CD4-positive, alpha-beta T cell treated with Interleukin-12 subunit alpha and Interleukin-12 subunit beta, for 1 hour (primary cell): ENCODE measurements at places on chromosomes 12 and 14.

GRCh38 chr14:31070431-31070830 is 44.3 kb upstream of the STRN3 start:
- no peak for DNase-seq

DNA sequence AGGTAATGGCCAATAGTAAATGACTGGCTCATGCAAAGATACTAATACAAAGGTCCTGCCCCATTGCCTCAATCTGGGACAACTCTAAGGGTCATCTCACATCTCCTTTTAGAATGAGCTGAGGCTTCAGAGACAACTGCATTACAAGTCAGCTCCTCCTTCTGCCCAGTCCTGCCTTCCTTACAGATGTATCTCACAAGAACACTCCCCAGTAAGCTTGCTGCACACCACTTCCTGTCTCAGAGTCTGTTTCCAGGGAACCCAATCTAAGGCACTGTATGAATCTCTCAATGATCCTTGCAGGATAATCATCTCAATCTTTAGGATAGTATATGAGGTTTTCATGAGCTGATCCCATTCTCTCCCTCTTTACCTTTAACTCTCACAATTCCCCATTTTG is 57.8 kb upstream of the ZDHHC17 start:
- DNase-seq, result no peak

- no peak for DNase-seq
Measured at GRCh38 chr14:64830961-64831360, 48.7 kb downstream of the SPTB start.

- DNase-seq, result no peak
Measured at GRCh38 chr14:75549169-75549568, 26.9 kb downstream of the BATF start.

DNA sequence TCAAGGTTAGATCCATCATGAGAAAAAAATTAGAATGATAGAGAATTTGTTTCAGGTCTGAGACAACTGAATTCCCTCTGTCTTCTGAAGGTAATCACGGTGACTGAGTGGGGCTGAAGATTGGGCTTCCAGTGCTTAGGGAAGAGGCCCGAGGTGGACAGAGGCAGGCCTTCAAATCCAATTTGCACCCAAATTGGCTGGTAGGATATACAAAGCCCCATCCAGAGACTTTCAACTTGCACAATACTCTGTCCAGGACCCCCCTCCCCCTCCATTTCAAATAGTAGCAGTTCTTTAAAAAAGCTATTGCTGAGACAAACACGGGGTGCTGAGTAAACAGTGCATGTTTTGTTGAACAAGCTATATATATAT is 3.6 kb upstream of the FOXG1 start:
- DNase-seq, result no peak

DNA sequence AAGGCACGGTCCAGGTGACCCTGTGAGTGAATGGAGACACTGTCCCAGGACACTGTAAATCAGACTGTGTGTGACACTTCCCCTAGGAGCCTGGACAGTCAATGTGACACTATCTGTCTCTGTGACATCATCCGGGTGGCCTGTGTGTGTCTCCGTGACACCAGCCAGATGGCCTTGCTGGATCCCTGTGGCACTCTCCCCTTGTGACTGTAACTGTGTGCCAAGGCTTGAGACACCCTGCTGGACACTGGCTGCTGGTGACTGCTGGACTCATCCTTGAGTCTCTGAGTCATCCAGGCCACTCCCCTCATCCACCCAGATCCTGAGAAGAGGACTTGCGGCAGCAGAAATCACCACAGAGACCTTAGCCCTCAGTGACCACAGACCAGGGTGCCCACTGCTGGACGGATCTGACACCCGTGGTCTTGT is 51.6 kb downstream of the MVK start:
- no peak for DNase-seq

- no peak for DNase-seq
Measured at GRCh38 chr14:100691395-100692056, 35.2 kb upstream of the DLK1 start.

DNA sequence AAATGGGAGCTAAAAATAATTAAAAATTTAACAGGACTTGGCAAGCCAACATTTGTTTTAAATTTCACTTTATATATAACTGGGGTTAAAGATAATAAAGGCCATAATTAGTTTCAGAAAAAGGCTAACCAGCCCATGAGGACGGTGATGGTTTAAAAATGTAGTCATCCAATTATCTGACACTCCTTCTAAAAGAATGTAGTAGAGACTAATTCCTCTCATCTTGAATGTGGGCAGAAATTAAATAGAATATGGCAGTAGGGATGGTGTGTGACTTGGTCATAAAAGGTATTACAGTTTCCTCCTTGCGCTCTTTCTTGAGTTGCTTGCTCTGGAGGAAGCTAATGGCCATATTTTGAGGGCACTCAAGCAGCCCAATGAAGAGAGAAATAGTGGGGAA is 49.1 kb upstream of the PTPRB start:
- DNase-seq, result no peak

DNA sequence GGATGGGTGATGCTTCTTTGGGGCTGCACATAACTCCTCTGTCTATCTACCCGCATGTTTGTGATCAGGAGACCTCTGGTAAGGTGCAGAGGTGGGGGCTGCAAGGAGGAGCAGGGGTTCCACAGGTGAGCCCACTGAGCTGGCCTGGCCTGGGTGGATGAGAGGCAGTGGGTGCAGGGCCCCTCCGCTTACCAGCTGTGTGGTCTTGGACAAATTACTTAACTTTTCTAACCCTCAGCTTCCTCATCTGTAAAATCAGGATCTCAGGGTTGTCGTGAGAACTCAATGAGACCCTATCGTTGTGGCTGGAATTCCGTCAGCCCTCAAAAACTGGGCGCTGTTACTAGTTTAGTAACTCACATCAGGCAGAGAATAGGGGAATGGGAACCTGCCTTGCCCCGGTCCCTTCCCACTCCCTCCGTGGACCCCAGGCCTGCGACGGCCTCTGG is 7.5 kb downstream of the PTPN6 start:
- DNase-seq, result no peak

DNA sequence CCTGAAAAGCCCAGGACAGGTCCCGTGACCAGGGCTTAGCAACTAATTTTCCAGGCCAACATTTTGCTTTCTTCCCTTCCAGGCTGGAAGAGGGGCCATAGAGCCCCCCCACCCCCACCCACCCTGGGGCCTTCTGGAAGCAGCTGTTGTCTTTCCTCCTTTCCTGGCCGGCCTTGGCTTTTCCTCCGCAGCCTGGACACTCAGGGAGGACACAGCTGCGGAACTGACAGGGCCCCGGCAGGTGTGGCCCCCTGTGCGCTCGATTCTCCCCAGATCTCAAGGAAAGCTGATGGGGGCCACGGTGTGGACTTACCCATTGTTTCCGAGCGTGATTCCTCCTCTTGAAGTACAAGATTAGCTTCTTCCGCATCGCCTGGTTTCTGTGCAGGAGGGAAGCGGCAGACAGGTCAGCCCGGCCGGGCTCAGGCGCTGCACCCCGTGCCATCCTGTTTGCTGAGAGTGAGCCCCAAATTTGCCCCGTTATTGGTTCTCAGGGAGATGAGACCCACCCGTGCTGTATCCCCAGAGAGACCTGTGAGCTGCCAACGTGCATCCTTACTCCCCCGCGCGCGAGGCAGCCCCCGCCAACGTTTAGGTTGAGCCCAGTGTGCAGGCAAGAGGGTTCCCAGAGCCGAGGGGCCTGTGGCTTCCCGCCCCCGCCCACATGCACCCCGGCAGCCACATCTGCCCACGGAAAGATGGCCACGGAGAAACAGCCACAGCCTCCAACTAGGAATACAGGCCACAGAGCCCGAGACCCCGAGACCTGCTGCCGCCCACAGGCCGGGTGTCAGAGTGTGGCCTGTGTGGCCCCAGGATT is 129.6 kb downstream of the NCOR2 start:
- DNase-seq, result no peak

DNA sequence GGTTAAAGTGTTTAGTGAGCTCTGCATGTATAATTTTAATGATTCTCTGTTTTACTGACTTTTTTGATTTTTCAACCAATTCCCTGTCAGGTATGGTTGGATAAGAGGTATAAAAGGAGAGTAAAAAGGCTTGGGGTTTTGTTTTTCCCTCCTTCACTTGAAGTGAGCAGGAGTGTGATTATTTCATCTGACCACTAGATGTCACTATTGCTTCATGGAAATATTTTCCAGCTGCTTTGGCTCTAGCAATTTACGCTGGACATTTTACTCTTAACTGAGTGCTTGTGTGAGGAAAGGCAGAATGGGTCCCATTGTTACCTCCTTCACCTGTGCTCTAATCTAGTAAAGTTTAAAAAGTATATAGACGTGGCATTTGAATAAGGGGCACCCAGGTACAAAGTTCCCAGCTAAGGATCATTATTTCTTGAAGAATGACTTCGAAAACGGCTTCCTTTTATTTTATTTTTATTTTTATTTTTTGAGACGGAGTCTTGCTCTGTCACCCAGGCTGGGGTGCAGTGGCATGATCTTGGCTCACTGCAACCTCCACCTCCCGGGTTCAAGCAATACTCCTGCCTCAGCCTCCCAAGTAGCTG is 66.5 kb downstream of the TBC1D30 start:
- peak; percentile 58 for DNase-seq

DNA sequence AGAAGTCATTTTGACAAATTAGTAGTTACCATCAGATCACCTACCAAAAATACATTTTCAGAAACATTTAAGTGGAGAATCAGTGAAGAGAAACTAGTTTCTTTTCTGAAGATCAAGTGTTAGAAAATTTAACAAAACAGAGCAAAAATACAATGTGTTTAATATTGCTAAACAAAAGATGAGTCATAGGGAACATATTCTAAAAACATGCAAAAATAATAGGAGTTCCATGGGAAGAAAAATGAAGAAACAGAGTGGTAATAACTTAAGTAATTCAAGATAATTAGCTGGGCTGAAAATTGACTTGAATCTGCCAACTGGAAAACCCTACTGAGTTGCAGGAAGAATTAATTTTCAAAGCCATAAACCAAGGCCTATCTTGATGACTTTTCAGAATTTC is 111.5 kb upstream of the KITLG start:
- DNase-seq, result no peak

GRCh38 chr12:104863296-104863948 is 94.7 kb downstream of the SLC41A2 start:
- DNase-seq, result no peak

- DNase-seq, result no peak
Measured at GRCh38 chr12:1523558-1524050, 70.8 kb downstream of the FBXL14 start.

DNA sequence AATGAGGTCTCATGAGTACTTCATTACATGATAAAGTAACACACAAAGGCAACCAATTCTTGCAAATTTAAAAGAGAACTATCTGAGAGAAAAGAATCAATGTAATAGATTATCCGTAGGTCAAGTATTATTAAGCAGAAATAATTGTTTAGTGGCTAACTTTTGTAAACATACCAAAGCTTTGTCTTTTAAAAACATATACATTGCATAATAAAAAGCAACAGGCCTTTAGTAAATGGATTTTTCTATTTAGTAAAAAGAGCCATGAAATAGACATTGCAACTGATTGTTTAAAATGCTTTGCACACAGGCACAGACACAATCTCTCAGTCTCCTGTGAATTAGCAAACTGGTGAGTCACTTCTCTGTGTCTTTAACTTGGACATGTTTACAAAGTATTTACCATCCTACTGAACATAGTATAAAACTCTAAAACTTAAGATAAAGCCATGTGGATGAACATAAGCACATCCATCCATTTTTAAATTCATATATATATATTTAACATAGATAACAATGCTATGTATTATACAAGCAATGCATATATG is 518.7 kb upstream of the MGAT4C start:
- no peak for DNase-seq

DNA sequence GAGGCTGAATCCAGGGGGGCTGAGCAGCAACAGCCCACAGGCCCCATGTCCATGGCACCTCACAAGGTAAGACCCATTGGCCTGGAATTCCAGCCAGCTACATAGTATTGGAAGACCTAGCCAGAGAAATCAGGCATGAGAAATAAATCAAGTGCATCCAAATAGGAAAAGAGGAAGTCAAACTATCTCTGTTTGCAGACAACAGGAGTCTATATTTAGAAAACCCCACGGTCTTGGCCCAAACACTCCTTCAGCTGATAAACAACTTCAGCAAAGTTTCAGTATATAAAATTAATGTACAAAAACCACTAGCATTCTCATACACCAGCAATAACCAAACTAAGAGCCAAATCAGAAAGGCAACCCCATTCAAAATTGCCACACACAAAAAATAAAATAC is 16.9 kb downstream of the PDE6H start:
- no peak for DNase-seq

GRCh38 chr12:50524621-50525020 is 19.8 kb downstream of the DIP2B start:
- no peak for DNase-seq

DNA sequence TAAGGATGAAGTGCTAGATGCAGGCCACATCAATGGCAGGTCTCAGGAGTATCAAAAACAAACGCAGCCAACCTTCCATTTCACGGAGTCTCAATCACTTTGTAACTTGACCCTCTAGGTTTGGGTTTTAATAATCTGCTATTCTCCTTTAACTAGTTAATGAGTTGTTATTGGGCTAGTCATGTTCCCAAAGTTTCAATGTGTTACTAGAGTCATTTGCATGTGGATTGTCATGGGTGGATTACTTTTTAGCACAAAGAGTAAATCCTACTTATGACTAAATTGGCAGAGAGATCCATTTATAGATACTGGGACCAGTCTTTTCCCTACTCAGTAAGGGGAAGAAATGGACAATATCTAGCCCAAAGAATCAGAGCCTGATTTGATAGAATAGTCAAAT is 151.0 kb downstream of the BCAT1 start:
- DNase-seq, result no peak

DNA sequence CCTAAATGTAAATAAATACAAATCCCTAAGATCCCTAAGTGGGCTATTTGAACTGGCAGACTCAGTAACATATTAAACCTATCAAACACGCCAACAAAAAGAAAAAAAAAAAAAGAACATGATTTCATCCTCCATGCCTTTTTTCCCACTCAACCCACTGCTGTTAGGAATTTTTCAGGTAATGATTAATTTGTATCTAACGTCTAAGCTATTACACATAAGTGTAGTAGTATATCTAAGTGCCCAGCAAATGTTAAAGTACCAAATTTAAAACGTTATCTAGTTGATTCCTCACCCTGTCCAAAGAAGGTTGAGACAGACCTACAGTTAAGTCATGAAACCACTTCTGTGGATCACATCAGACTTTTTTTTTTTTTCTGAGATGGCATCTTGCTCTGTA is 16.4 kb upstream of the ARID4A start:
- no peak for DNase-seq
